Stimulated activated CD4-positive, alpha-beta T cell treated with anti-CD3 and anti-CD28 coated beads, Interleukin-15, amount 100 ng/mL, for 1 hour (primary cell): ENCODE measurements at places on chromosomes 6 and 20.

GRCh38 chr6:128507337-128508310 lies 12.8 kb downstream of the PTPRK start:
- no peak for DNase-seq

DNA sequence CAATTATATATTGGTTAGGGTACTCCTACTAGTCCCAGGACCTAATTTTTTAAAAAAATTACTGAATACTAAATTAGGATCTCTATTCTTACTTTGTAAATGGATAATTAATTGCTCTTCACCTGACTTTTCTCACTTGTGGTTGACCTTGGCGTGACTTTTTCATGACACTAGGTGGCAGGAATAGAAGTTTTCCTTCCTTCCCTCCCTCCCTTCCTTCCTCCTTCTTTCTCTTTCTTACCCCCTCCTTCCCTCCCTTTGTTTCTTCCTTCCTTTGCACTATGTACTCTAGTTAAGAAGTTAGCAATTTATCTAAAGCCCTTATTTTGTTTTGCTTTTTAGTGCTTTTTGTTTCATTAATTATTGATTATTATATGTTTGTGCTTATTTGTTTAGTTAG lies 20.4 kb upstream of the HBS1L start:
- DNase-seq, result no peak

DNA sequence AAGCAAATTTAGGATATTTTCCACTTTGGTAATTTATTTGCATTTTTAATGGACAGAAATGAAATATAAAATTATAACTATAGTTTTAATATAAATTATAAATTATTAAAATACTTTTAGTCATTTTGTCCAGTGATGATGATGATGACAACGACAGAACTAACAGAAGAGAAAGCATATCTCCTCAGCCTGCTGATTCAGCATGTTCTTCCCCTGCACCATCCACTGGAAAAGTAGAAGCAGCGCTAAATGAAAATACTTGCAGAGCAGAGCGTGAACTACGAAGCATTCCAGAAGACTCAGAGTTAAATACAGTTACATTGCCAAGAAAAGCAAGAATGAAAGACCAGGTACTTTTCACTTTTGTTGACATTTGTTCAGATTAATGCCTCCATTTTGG lies 64.9 kb downstream of the SENP6 start:
- DNase-seq, result no peak

DNA sequence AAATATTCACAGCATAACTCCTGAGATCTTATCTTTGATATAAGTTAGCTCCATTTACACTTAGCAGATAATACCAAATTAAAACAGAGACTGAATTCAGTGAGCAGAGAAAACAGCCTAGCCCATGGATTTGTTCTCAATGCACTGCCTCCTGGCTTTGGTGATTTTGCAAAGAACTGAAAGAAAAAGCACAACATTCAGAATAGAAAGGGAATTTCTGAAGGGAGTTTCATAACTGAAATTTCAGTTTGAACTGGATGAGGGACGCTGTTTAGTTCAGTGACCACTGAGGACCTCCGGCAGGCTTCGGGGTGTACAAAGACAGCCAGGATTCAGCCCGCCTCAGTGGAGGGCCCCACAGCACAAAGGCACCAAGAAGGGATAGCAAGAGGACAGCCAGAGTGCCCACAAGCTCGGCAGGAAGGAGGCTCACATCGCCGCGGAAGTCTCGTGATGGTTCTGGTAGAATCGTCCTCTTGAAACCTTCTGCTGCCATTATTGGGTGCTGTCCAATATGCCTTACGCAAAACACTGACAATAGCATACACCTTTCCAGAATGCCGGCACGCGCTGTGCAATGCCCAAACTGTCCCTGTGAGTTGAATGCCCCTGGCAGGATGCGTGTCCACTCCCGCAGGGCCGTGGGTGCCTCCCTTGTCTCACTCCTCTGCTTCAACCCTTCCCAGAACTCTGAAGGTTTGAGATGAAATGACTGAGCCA lies 9.7 kb upstream of the IRF4 start:
- no peak for DNase-seq

DNA sequence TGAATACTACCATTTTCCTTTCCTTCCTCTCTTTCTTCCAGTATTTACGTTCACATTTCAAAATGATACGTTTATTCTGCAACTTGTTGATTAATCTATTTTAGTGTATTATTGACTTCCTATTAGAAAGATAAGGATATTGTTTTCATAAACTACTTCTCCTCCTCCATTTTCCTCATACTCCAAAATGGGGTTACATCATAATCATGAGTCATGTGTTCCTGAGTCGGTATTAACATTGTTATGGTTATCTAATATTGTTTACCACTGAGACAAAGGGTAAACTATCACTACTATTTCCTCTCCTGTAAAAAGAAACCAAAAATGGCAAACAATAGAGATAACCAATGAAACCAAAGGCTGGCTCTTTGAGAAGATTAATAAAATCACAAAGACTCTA lies 126.5 kb upstream of the CDYL start:
- DNase-seq, result no peak

GRCh38 chr20:1119524-1119923 lies 1.1 kb downstream of the PSMF1 start:
- DNase-seq, result no peak

GRCh38 chr6:116513224-116513875 lies 1.9 kb downstream of the CALHM5 start:
- DNase-seq, result no peak

- no peak for DNase-seq
These were observed 27.1 kb upstream of the SYNCRIP start for GRCh38 chr6:85669735-85670194.

DNA sequence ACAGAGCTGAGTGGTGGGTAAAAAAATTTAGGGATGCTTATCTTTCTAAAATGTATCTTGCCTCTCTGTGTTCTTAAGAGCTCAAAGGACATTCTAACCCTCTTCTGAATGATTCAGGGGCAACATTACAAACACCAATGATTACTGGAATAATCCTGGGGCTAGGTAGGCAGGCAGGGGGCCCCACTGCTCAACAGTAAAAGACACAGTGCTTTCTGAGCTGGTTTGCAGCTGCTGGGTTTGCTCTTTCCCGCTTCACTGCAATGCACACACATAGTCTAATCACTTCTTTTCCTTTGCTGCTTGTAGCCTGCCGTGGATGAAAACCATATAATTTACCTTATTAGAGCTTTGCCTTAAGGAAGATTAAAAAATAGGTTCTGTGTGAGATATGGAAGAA lies 23.9 kb downstream of the CLDN20 start:
- no peak for DNase-seq

GRCh38 chr20:62466072-62466760 lies 9.6 kb downstream of the GATA5 start:
- no peak for DNase-seq

GRCh38 chr6:4157506-4157905 lies 22.1 kb upstream of the ECI2 start:
- no peak for DNase-seq

DNA sequence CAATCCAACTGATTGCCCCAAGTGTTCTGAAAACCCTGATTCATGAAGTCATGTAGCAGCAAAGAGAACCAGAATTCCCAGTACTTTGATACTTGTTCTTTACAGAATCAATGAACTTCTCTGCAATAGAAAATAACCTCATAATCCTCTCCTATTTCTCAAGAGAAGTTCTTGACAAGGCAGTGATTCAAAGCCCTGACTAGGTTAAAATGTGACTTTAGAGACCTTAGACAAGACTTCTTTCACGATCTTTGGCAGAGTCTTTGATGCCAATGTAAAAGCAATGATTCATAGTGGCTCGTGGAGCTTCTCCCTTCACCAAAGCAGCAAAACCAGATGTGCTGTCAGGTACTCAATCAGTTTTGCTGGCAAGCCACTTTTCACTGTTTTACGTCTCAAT lies 95.2 kb downstream of the CDK19 start:
- no peak for DNase-seq

DNA sequence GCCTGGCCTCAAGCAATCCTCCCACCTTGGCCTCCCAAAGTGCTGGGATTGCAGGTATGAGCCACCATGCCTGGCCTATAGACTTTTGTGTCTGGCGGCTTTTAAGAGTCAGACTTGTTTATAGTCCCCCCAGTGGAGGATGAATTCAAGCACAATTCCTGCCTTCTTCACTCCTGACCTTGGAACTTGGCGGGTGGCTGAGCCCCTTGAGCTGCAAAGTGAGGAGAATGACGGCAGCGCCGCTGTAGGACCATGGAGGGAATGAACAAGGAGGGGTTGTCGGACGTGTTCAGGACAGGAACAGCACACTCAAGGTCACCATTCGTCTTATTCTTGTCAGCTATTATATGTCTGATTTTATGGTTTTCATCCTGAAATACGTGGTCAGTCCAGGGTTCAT lies 265.4 kb downstream of the CDH4 start:
- no peak for DNase-seq

DNA sequence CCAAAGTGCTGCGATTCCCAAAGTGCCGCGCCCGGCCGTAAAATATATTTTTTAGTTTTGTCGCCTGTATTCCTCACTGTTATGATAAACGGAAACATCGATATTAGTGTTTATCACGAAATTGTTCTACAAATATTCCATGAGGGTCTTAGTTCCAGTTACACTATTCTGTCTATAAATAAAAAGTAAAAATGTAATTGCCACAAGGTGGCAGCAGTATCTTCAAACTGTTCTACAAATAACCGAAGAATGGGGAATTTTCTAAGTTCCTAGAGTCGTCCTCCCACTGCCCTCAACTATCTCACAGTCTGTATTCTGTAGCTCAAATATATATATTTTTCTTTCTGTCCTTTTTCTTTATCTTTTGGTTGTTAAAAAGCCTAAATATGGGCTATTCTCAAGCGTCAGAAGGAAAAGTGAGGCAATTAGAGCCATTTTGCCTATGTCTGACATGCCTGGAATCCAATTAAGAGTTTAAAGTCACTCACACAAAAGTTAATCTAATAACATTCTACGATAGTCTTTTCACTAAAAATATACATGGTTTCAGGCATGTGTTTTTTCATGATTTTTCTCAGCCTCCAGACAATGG lies 14.2 kb upstream of the FAM162B start:
- no peak for DNase-seq
